ENCODE measurements at places on chromosomes 13 and 19.
A peak's percentile ranks its signal among the peaks of the same experiment; 100 is the strongest.

GRCh38 chr13:113814435-113814821 is 49.4 kb downstream of the GAS6 start:
- no peak for DNase-seq

- peak; percentile 36 for DNase-seq
Observed at GRCh38 chr13:40401911-40402776, 264.3 kb downstream of the FOXO1 start.

DNA sequence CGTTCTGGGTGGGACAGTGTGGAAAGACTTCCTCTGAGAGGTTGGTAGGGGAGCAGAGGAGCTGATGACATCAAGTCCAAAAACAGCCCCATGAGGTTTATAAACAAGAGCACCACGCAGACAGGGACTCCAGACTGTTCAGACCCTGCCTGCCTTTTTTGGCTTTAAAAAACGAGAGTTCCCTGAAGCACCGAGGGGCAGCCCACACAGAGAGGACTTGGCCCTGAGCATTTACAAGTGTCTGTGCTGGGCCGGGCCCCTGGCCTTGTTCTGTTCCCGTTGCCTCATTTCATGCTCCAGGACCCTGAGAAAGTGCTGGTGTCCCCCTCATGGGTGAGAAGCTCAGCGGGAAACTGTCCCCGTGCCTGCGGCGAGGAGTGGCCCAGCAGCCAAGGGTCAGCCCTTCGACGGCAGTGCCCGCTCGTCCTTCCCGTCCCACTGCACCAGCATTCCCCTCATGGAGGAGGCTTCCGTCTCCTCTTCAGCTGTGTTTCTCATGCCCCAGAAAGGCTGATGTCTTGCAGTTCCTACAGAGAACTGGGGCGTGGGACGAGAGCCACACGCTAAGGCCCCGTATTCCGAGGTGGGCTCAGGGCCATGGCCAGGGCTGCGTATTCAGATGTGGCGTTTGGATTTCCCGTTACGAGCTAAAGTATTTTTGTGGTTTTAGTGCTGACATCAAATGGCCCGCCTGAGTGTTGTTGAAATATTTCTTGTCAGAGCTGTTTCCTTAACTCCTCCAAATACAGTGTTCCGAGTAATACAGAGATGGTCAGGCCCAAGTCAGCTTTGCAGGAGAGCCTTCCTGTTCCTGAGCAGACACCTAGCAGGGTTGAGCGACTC is 93.5 kb downstream of the ATP11A start:
- DNase-seq, result no peak

DNA sequence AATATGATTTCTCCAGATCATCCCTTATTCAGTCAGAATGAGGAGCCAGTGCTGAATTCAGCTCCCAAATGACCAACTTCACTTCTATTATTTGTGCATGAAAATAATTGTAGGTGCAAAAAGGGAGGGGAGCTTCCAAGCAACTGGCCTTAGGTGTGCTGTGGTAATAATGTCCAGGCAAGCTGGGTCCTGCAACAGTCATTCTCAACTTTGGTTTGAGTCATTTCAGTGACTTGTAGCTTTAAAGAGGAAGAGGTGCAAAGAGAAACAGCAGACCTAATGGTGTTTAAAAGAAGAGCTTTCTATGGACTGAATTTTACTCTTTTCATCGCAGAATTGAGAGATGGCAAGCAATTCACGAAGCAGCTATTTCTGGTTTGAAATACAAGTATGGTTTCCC is 29.2 kb upstream of the FGF9 start:
- no peak for DNase-seq

DNA sequence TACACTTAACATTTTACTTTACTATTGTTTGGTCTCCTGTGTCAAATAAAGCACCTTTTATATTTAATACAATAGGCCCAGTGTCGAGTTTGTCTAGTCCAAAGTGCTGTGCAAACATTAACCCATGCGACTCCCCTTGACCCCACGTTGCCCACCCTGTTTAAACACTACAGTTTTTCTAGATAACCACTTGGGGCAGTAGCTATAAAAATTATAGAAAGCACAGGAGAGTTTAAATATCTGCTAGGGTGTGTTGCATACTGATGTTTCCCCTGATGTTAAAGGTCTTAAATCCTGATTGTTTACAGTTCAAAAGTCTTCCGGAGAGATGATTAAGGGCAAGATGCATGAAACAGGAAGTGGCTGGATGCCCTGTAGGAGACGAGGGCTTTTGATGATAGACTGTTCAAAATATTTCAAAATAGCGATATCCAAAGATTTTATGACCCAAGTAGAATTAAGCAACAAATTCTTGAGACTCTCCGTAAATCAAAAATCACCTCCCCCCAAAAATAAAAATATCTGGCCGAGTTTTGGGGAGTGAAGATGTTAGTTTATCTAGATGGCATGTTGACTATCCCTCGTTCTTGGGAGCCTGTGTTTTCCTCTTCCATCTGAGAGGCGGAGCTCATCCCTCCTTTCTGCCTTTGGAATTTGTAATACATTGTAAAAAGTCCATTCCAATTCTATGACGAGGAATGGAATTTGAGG is 167.1 kb downstream of the FGF9 start:
- no peak for DNase-seq
